Activated naive CD4-positive, alpha-beta T cell treated with anti-CD3 and anti-CD28 coated beads, Interleukin-2, amount 50 U/mL, for 72 hours (primary cell): ENCODE measurements at places on chromosomes 7 and 10. TPM values are rescaled to one million over a fixed set of nuclear protein-coding genes. Genes with fewer than 3 reads are reported as not detected.

GRCh38 chr7:143012001-143012400 lies 14.9 kb downstream of the OR9A2 start:
- DNase-seq: no peak

DNA sequence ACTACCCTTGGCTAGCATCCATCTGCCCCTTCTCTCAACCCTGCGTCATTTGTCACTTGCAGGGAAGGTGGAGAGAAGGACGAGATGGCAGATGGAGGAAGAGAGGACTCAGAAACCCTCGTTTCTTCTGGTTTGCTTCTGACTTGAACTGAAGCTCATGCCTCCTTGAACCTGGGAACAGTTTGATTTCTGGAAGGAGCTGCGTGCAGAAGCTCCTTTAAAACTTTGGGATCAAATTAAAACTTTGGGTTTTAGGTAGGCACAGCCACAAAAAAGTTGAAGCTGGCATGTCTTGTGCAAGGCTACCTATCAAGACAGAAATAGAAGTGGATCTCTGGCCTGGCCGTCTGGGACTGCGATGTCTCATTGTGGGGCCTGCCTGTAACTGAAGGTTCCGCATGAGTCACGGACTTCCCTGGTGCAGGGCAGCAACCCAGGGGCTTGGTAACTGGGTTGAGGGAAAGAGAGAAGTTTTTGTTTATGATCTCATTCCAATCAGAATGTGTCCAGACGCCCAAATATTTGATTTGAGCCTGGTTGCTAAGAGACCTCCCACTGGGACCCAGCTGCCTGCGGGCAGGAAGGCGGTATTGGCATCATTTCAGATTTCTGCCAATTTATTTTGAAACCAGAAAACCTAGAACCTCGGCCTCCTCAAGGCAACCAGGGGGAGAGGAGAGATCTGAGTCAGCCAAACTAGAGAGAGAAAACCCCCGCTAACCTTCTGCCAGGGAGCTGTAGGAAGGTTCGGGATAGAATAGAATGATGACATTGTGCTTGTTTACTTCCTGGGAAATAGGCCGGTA lies 15.8 kb upstream of the CAMK1D start:
- DNase-seq: peak; percentile 45

DNA sequence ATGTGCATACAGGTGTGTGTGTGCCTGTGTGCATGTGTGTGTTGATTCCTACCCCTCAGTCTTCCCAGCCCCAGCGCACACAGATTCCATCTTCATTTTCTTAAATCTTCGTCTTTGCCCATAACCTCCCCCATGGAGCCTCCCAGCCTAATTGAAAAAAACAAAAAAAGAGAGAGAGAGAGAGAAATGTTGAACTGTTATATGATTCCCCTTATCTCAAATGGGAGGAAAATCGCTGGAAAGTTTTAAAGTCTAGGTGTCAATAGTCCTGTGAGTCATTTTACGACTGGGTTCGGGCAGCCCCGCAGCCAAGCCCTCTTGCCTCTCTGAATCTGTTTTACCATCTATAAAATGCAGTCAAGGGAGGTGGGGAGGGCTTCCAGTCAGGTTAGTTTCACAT lies 60.9 kb downstream of the SPOCK2 start:
- no peak for DNase-seq

GRCh38 chr7:138257459-138258196 lies 181.4 kb downstream of the AKR1D1 start:
- DNase-seq: no peak

DNA sequence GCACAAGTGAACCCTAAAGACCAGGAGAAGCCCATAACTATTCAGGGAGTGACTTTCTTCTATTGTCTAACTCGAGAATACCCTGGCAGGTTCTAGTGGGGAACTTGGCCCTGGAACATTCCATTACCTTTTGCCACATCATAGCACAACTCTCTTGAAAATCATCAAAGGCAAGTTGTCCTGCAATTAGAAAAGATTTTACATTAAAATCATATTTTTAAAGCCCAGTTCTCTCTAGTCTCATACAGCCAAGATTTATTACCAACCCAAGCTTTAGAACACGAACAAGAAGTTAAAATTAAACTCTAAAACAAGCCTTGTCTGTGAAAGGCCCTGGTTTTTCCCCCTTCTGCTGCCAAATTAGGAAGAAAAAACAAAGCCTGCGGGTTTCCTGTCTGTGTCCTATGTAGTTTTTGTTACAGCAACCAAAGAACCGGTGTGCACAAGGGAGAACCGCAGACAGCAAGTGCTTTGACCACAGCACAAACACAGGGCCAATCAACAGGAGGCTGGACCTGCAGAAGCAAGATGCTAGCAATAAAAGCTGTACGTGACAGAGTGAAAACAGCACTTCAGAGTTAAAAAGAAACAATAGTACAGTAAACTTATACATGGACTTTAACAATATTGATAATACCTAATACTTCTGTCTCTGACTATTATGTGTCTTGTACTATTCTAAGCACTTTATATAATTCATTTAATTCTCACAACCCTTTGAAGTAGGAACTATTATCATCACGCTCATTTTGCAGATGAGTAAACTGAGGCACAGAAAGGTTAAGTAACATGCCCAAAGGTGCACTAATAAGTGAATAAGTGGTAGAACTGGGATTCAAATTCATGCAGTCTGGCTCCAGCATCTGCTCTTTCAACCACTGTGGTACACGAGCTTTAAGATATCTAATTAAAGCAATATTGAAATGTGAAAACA lies 65.8 kb downstream of the STK17A start:
- no peak for DNase-seq

GRCh38 chr7:51316262-51316665 lies 345 bp downstream of the COBL start:
- no peak for DNase-seq

GRCh38 chr7:19248115-19248514 lies 102.9 kb upstream of the FERD3L start:
- no peak for DNase-seq

SDHAF3 gene
- total RNA-seq: 19.7 TPM

ENKUR gene
- total RNA-seq: not detected

TRIM74 gene
- total RNA-seq: 1.1 TPM

ANXA8L1 gene
- total RNA-seq: not detected

GPNMB gene
- 1.8 TPM for total RNA-seq
